ENCODE measurements at places on chromosomes 12 and 14.

GRCh38 chr12:104702565-104703139 lies 245.9 kb downstream of the CHST11 start:
- H3K27me3 ChIP-seq = no peaks in the 10 kb centered on the region
- H3K36me3 ChIP-seq = no peaks in the 10 kb centered on the region
- no peaks in the 10 kb centered on the region for H3K4me1 ChIP-seq
- H3K27ac ChIP-seq = no peak overlapping the region
- no peak overlapping the region for H3K4me3 ChIP-seq

DNA sequence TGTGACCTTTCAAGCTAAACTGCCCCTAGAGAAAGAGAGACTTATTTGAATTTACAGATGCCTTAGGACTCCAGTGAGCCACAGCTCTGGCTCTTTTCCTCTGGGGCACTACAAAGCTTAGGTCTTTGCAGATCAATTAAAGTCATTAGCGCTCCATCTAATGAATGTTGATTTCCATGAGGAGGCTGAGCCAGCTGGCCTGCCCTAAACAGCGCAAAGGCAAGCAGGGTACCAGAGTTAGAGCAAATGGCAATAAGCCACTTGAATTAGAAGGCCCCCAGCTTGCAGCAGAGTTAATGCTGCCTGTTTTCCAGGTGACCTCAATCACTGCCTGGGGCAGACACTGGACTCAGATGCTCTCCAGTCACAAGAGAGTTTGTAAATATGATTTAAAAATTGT lies 695.3 kb downstream of the DIO2 start:
- H3K27ac ChIP-seq = no peak overlapping the region
- no peaks in the 10 kb centered on the region for H3K4me1 ChIP-seq
- no peaks in the 10 kb centered on the region for H3K36me3 ChIP-seq

DNA sequence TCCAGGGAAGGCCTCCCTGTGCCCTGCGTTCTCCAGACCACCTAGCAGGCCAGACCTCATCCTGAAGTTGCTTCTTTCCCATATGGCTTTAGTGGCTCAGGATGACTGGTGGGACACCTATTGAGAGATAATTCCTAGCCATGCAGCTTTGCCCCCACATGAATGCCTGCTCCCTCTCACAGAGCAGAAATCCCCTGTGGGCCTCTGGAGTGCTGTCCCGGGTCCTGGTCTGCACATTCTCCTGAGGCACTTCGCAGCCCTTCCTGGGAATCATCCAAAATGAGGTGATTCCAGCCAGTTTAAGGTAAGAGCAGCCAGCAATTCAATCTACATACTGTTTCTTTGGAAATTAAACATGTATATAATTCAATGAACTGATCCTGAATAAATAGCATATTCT lies 135.9 kb downstream of the GPR65 start:
- no peak for DNase-seq
- no peaks in the 10 kb centered on the region for H3K36me3 ChIP-seq
- no peaks in the 10 kb centered on the region for H3K27me3 ChIP-seq
- no peak overlapping the region for H3K27ac ChIP-seq
- H3K4me3 ChIP-seq = no peak overlapping the region
- no peaks in the 10 kb centered on the region for H3K4me1 ChIP-seq

- no peak for DNase-seq
- no peaks in the 10 kb centered on the region for H3K27me3 ChIP-seq
- H3K36me3 ChIP-seq = no peaks in the 10 kb centered on the region
- H3K4me1 ChIP-seq = peaks cover 11% of the 10 kb centered on the region
- no peak overlapping the region for H3K4me3 ChIP-seq
Measured at GRCh38 chr12:57129321-57129842, 1.1 kb downstream of the LRP1 start.

GRCh38 chr12:16165506-16165905 lies 112.0 kb downstream of the SLC15A5 start:
- H3K36me3 ChIP-seq = no peaks in the 10 kb centered on the region
- no peak for DNase-seq
- H3K4me1 ChIP-seq = no peaks in the 10 kb centered on the region
- H3K27me3 ChIP-seq = no peaks in the 10 kb centered on the region

GRCh38 chr12:5616854-5617253 lies 184.9 kb downstream of the NTF3 start:
- H3K27ac ChIP-seq = no peak overlapping the region
- H3K36me3 ChIP-seq = no peaks in the 10 kb centered on the region
- H3K4me3 ChIP-seq = no peak overlapping the region
- no peaks in the 10 kb centered on the region for H3K4me1 ChIP-seq

DNA sequence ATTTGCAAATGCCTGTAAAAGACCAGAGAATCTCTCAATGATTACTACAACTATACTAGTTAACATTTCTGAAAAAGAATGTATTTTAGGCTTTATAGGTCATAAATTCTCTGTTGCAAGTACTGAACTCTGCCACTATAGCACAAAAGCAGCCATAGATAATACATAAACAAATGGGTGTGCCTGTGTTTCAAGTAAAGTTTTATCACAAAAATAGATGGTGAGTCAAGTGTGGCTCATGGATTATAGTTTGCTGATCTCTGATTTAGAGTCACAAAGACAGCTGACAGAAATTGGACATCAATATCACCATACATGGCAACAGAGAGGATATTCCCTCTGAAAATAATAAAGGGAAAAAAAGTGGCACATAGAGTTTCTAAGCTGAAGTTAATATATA lies 68.1 kb downstream of the FSCB start:
- no peak for DNase-seq
- H3K4me3 ChIP-seq = no peak overlapping the region
- H3K27me3 ChIP-seq = no peaks in the 10 kb centered on the region

DNA sequence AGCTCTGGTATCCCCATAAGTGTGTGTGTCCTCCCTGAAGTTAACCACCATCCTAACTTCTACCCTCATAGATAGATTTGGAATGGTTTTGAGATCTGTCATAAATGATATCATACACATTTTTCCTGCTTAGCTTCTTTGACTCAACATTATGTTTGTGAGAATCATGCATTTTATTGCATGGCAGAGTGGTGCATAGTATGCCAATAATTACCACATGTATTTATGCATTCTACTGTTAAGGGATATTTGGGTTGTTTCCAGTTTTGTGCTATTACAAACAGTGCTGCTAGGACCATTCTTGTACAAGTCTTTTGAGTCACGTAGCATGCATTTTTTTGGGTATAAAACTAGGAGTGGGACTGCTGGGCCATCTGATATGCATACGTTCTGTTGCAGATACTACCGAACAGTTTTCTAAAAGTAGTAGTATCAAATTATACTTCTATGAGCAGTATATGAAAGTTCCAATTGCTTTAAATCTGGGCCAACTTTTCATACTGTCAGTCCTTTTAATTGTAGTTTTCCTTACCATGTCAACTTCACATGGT lies 13.4 kb downstream of the GRIP1 start:
- no peaks in the 10 kb centered on the region for H3K4me1 ChIP-seq
- DNase-seq = no peak
- no peak overlapping the region for H3K4me3 ChIP-seq

DNA sequence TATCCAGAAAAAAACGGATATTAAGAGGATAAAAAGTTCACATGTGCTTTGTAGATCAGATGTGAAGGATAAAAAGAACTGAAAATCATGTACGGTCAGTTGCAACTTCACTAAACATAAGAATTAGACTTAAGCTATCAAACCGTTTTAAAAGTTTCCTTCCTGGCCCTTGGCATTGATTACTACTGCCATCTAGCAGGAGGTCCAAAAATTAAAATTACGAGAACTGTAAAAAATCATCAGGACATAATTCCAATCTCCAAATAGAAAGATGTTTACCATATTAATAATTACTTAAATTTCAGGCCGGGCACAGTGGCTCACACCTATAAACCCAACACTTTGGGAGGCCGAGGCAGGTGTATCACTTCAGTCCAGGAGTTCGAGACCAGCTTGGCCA lies 7.9 kb downstream of the WDR89 start:
- no peak overlapping the region for H3K4me3 ChIP-seq
- DNase-seq = no peak
- H3K27ac ChIP-seq = no peak overlapping the region

- H3K27me3 ChIP-seq = no peaks in the 10 kb centered on the region
- no peak overlapping the region for H3K4me3 ChIP-seq
- no peak overlapping the region for H3K27ac ChIP-seq
- no peaks in the 10 kb centered on the region for H3K36me3 ChIP-seq
- DNase-seq = no peak
Measured at GRCh38 chr12:124542021-124542949, 25.1 kb downstream of the NCOR2 start.

DNA sequence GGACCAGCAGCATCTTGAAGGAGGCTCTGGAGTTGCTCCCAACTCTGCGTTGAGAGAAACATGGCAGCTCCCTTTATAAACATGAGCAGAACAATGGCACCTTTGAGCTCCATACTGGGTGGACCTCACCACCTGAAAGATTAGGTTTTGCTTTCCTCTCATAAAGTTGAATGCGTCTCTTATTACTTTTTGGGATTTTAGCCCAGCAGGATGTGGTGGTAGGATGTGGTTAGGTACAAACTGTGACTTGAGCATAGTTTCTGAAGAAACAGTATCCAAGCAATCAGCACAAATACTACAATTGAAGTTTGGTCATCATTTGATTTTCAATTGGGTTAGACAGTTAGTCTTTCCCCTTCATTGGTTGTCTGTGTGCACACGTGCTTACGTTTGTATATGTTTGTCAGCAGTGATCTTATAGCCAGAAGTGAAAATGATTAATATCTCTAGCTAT lies at the start of gene PRR4:
TSS of gene PRR4 (minus strand) at position 51 of the 454 bp plus-strand sequence. CDS start at position 13, 38 bp downstream.
- H3K4me1 ChIP-seq = peaks cover 29% of the 10 kb centered on the region
- H3K36me3 ChIP-seq = no peaks in the 10 kb centered on the region
- peak; percentile 51 for DNase-seq
- no peak within 1 kb of the TSS for H3K27ac ChIP-seq

- no peak overlapping the region for H3K27ac ChIP-seq
- peaks cover 15% of the 10 kb centered on the region for H3K36me3 ChIP-seq
- H3K27me3 ChIP-seq = no peaks in the 10 kb centered on the region
Measured at GRCh38 chr12:69570000-69570516, 15.2 kb upstream of the CCT2 start.

DNA sequence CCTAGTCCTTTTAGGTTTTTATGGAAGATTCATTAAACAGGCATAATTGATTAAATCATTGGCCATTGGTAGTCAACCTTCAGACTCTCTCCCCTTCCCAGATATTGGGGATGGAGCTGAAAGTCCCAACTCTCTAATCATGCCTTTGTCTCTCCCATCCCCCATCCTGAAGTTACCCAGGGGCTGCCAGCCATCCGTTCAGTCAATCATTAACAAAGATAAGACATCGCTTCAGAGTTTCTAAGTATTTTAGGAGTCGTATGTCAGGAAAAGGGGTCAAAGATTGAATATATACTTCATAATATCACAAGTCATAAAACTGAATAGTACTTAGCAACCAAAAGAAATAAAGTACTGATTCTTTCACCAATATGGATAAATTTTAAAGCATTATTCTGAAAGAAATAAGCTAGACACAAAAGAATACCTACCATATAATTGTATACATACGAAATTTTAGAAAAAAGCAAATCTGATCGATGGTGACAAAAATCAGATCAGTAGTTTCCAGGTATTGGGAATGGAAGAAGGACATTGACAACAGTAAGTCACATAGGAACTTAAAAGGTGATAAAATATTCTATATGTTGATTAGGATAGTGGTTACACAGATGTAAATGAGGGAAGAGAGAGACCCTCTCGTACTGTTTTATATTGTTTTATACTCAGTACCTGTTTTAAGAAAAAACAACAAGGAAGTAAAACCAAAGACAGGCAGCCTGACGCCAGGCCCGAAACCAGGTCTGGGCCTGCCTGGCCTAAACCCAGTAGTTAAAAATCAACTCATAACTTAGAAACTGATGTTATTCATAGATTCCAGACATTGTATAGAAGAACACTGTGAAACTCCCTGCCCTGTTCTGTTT lies 414.4 kb downstream of the DAD1 start:
- H3K36me3 ChIP-seq = no peaks in the 10 kb centered on the region
- H3K4me1 ChIP-seq = no peaks in the 10 kb centered on the region
- no peak for DNase-seq
- no peak overlapping the region for H3K4me3 ChIP-seq

DNA sequence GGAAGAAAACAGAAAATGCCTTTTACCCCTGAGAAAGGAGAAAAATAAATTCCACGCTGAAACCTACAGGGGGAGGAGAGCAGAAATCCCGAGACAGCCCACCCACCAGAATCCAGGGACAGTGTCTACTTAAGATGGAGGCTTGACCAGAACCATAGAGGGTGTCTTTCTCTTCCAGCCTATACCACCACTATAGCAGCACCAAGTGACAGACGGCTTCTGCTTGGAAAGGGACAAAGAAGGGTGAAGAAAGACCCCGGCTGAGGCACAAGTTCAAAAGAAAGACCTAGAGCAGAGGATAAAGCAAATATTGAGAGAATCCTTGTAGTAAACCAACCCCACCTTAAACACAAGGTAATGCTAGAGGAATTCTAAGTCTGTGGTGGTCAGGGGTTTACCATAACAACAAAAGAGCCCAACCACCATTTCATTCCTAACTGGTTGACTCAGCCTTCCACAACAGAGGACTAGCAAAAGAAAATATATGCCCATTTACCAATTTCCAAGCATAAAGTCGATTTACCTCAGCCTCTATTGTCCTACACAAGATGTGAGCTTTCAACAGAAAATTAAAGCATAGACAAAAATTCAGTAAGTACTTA lies 105.3 kb upstream of the FOXG1 start:
- H3K4me1 ChIP-seq = no peaks in the 10 kb centered on the region
- H3K27me3 ChIP-seq = no peaks in the 10 kb centered on the region
- H3K27ac ChIP-seq = no peak overlapping the region
- no peak for DNase-seq

DNA sequence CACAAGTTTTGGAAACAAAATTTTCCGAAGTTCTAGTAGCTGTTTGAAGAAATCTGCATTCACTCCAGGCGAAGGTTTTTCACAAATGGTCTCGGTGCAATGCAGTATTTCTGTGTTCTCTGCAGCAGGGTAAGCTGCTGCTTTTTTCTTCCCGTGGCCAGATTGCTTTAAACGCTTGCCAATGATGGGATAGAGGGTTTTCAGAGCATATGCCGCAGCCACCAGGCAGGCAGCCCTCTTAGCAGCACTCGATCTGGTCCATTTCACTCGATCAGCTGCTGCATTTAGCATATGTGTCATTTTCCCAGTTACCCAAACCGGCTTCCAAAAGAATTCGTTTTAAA lies 315 bp downstream of the ABCD2 start:
- no peaks in the 10 kb centered on the region for H3K27me3 ChIP-seq
- peak overlapping the region; percentile 71 for H3K4me3 ChIP-seq
- peaks cover 29% of the 10 kb centered on the region for H3K4me1 ChIP-seq
- H3K36me3 ChIP-seq = no peaks in the 10 kb centered on the region

GRCh38 chr12:66428261-66428660 lies 126.0 kb downstream of the HELB start:
- no peak overlapping the region for H3K27ac ChIP-seq
- DNase-seq = no peak
- H3K27me3 ChIP-seq = no peaks in the 10 kb centered on the region
- H3K4me3 ChIP-seq = no peak overlapping the region
- no peaks in the 10 kb centered on the region for H3K36me3 ChIP-seq

DNA sequence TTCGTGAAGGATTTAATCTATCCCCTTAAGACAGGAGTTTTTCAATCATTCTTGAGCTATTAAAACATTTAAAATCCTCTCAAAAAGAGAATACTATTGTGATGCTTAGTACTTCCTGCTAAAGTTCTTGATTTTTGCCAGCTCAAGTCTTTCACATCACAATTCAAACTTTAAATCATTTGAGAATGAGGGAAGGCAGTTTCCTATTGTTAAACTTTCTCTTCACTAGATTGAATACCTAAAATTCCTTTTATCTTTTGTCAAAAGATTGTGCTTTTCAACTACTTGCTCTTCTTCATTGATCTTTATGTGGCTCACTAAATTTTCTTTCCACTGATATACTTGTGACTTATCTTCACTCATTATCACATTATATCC lies 44.1 kb downstream of the ABCD2 start:
- H3K27ac ChIP-seq = no peak overlapping the region
- peaks cover 16% of the 10 kb centered on the region for H3K36me3 ChIP-seq
- H3K27me3 ChIP-seq = no peaks in the 10 kb centered on the region
- no peak for DNase-seq
